NCI-H82 (cell line): ENCODE measurements at places on chromosomes 11 and 22.

GRCh38 chr11:134668796-134669195 is 256.8 kb upstream of the B3GAT1 start:
- no peak for DNase-seq

DNA sequence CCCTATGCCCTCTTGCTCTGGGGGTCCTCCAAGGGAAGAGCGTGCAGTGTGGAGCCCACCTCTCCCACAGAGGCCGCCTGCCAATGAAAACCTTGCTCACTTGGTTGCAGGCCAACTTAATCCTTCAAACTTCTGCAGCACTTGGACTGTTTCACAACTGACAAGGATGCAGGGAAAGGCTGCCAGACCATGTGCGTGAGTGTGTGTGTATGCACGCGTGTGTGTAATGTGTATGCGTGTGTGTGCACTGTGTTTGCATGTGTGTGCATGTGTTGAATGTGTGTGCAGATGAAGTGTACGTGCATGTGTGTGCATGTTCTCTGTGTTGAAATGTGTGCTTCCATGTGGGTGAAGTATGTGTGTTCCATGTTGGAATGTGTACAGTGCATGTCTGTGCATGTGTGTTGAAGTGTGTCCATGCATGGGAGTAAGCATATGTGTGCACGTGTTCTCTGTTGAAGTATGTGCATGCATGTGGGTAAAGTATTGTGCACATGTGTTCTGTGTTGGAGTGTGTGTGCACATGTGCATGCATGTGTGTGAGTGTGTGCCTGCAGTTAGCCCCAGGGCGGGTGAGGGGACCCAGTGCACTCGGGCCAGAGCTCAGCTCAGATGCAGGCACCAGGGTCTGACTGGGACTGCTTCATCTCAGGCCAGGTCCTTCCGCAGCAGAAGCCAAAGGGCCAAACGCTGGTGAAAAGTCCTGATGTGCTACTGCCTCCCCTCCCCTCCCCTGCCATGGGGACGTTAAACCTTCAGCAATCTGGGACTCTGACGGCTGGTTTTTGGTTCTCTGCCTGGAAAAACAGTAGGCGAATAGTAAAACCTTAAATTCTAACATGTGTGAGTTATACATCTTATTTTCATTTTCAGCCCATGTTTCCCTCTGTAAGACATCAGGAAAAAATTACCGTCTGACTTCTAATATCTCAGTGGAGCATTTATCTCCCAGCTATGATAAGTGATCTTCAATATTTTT is 72.0 kb downstream of the FLI1 start:
- no peak for DNase-seq

DNA sequence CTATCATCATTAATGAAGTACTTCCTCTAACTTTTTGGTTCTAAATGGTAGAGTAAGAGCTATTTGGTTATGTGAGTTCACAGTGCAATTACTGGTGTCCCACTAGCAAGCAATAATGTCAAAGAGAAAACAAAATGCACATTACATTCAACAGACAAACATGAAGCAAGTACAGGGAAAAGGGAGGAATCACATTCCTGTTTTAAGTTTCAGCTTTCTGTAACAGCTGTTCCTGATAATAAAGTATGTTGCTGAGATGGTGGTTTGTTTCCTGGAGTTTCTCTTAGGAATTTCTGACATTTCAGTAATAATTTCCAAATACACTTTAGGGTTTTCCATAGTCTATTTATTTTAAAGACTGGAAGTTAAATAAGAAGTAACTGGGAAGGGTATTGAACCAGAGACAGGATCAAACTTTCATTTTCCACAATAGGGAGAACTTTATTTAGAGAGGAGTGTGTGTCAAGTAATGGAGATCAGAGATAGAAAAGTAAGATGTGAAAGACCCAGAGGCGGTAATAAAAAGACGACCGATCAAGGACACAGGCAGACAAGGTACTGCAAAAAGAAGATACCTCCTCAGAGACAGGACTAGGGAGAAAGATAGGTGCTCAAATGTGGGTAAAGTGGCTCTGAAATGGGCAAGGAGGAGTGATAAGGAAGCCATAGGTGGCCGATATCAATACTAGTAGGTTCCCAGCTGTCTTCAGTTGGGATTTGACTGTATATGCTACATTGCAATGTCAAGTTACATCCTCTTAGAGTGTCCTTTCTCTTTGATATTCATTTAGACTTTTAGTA is 20.8 kb upstream of the CLNS1A start:
- DNase-seq = no peak

DNA sequence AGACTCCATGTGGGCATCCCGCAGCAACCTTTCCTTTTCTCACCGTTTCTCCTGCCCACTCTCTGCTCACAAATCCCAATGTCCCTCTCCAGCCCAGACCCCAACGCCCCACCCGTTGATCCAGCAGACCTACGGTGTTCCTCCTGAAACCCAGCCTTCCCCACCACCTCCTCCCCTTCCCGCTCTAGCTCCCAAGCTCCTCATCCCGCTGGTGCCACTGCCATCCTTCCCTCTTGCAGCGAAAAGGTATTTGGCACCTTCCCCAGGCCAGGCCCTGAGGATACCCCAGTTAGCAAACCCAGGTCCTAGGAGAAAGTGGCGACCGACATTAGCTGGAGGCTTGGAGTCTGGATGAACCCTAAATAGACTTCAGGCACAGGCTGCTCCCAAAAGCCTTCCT is 84.0 kb upstream of the RTL6 start:
- DNase-seq = no peak

DNA sequence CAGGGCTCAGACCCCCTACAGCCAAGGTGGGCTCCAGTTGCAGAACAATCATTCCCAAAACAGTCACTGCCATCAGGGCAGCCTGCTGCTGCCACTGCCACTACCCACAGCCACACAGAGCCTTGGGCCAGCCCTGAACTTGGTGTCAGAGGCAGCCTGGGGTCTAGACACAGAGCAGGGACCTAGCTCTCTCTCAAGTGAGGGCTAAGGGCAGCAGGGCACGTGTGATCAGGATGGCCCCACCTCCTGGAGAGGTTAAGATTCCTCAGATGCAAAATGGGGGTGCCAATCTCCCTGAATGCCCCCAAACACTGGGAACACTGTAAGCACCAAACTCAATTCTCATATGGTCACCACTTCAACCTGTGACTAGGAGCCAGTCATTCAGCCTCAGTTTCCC is 15.6 kb downstream of the CABP7 start:
- no peak for DNase-seq

- no peak for DNase-seq
These were observed 9.9 kb upstream of the TMPRSS5 start for GRCh38 chr11:113715882-113716625.

DNA sequence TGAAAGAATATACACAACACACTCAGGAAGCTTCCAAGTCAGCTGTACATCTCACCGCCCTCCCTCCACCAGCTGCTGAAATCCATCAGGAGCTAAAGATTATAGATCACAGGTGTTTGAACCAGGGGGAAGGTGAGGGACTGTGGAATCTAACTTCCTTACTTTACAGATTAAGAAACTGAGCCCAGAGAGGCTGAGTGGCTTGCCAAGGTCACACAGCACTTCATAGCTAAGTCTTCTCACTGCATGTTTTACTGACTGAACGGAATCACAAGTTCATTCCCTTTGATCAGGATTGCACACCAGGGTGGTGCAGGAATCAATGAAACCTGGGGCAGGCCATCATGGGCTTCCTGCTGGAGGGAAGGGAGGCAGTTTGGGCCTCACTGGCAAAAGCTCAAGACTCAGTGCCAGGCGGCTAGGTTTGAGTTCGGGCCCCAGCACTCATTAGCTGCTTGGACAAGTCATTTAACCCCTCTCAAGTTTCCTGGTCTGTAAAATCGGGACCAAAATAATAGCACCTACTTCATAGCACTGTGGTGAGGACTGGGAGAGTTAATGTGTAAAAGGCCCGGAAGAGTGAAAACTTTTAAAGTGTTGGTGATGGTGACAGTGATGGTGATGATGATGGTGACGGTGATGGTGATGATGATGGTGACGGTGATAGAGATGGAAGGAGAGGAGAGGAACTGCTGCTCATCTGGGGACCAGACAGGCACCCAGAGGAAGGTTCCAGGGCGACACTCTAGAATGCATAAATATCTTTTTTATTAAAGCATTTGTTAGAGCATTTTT is 8.2 kb downstream of the CD5 start:
- DNase-seq = no peak

- peak; percentile 35 for DNase-seq
These were observed 124.4 kb downstream of the CTTN start for GRCh38 chr11:70522593-70523311.

GRCh38 chr11:101478587-101479369 is 105.0 kb downstream of the TRPC6 start:
- no peak for DNase-seq

DNA sequence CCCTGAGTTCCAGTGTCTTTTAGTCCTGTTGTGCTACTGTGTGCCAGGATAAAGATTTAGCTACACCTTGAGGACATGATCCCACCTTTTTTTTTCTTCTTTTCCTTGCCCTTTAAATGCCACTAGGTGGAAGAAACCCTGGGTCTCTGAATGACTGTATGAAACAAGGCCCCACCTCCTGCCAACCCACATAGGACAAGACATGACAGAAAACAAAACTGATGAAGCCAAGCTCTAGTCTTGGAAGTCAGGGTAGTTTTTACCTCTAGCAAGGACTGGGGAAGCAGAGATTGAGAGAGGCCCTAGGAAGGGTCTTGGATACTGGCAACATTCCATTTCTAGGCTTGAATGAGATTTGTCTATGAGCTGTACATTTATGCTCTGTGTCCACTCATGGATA is 410.7 kb downstream of the MIAT start:
- DNase-seq = no peak

DNA sequence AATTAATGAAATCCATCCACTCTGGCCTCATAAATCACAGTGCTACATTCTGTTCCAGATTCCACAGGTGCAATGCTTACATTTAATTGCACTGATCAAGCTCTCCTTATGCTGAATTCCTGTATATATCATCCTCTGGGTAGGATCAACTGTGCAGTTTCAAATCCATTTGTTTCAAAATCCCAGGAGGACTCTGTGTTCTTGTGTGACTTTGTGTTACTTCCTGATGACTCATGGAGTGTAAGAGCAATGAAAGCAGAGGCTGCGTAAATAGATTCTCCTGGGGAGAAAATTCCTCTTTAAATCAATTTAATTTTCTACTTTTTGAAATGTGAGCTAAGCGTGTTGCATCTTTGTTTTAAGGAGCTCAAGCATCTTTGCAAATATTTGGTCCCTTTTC is 752.7 kb downstream of the METTL15 start:
- no peak for DNase-seq

- DNase-seq = peak; percentile 32
These were observed 4.6 kb upstream of the GAS2L1 start for GRCh38 chr22:29301716-29302401.

GRCh38 chr11:37500425-37500824 is 902.4 kb upstream of the RAG2 start:
- no peak for DNase-seq

- DNase-seq = no peak
These were observed 6.1 kb upstream of the SIGIRR start for GRCh38 chr11:420911-421321.

DNA sequence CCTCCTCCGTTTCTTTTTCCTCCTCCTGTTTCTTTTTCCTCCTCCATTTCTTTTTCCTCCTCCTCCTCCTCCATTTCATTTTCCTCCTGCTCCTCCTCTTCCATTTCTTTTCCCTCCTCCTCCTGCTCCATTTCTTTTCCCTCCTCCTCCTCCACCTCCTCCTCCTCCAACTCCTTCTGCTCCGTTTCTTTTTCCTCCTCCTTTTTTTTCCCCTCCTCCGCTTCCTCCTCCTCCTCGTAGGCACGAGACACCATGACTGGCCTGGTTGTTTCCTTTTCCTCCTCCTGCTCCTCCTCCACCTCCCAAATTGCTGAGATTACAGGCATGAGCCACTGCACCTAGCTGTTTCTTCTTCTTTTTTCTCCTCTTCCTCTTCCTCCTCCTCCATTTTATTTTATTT is 25.6 kb upstream of the DRICH1 start:
- DNase-seq = no peak

GRCh38 chr22:29396126-29396525 is 7.8 kb upstream of the AP1B1 start:
- peak; percentile 61 for DNase-seq

GRCh38 chr11:47289856-47290255 is 19.9 kb downstream of the MADD start:
- DNase-seq = no peak

DNA sequence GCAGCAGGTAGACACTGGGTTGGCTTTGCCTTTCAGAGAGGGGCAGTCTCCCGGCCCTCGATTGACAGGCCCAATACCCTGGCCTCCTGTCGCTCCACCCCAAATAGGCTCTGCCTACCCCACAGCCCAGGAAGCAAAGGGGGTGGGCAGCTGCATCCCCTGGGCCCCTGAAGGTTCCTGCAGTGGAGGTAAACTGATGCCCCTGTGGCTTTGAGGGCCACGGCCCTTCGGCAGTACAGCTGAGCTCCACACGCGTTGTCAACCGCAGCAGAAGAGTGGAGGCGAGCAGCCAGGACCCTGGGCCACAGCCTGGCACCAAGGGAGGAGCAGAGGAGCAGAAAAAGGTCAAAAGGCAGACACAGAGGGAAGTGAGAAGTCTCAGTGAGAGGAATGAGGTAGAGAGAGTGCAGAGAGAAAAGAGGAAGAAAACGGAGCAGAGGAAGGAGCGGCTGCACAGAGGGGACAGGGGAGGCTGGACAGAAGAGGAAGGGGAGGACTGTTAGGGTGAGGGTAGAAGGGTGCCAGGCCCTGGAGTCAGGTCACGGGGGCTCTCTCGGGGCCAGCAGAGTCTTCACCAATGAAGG is 64.0 kb downstream of the SLC22A12 start:
- DNase-seq = no peak

DNA sequence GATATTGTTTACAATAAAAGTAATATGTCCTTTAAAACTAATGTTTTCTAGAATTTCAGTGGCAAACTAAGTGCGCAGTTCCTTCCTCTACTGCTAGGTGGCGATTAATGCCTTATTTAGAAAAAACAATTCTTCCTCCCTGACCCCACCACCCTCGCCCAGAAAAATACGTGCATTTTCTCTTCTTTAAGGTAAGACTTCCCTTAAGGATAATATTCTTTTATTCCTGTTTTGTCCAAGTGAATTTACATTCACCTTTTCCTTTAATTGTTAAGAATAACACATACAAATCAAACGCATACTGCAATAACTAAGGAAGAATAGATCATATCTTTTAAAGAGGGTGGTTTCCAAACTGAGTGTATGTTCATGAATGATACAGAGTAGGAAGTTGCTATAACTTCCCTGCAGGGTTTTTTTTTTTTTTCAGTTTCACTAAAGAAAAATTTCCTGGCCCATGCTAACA is 17.0 kb upstream of the PSMA1 start:
- peak; percentile 60 for DNase-seq

GRCh38 chr11:116403794-116404461 is 368.9 kb downstream of the BUD13 start:
- peak; percentile 99 for DNase-seq

GRCh38 chr11:86167499-86168164 is 76.9 kb upstream of the EED start:
- no peak for DNase-seq

DNA sequence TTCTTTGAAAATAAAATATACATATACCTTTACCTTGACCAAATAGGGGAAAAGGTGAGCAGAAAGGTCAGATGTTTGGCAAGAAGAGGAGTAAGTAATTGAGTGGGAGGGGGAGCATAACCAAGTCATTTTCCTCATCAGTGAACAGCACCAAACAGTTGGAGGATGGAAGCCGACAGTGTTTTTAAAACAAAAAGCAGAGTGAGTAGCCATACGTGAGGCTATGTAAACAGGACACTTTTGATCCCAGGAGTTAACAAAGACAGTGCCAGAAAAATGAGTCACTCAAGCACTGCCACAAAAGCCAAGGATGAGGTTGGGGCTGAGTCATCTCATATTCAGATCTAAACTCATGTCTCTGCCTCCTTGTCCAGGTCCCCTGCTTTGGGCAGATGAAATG is 734.7 kb downstream of the KCNA4 start:
- DNase-seq = no peak

GRCh38 chr22:27022274-27022895 is 365.0 kb downstream of the MIAT start:
- no peak for DNase-seq
